ENCODE measurements at places on chromosomes 16 and 17. TPM values are rescaled to one million over a fixed set of nuclear protein-coding genes. Genes with fewer than 3 reads are reported as not detected.

SEZ6L2 gene
- total RNA-seq = not detected

C1QTNF1 gene
- total RNA-seq = 0.78 TPM

ERN2 gene
- not detected for total RNA-seq

CHP2 gene
- total RNA-seq = not detected

TAC4 gene
- not detected for total RNA-seq

KRTAP2-3 gene
- not detected for total RNA-seq
